Heart right ventricle (tissue), 16 donors: ENCODE measurements at places on chromosomes 1 and 21. TPM values are rescaled to one million over a fixed set of nuclear protein-coding genes. Genes with fewer than 3 reads are reported as not detected.
A peak's percentile ranks its signal among the peaks of the same experiment; 100 is the strongest.

DNA sequence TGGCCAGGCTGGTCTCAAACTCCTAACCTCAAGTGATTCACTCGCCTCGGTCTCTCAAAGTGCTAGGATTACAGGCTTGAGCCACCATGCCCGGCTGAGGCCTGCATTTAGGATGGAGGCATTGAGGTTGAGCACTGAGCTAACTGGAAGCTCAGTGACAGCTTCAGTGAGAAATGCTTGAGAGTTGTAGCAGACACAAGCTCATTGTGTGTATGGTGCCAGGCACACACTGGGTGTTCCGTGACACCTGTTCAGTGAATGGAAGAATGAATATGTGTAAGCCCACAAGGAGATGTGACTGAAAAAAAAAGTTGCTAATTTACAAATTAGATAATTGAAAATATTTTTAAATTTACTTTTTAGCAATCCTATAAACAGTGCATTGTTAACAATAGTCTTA is 21.8 kb downstream of the LURAP1 start:
- H3K27ac ChIP-seq: no peak overlapping the region
- no peak overlapping the region for H3K4me3 ChIP-seq
- H3K27me3 ChIP-seq: no peaks in the 10 kb centered on the region
- DNase-seq: no peak
- H3K36me3 ChIP-seq: no peaks in the 10 kb centered on the region
- H3K4me1 ChIP-seq: no peaks in the 10 kb centered on the region

NCAM2 gene
- 1.7 TPM for total RNA-seq

CATSPERE gene
- total RNA-seq: 0.62 TPM

- no peaks in the 10 kb centered on the region for H3K4me1 ChIP-seq
- H3K36me3 ChIP-seq: no peaks in the 10 kb centered on the region
- peak; percentile 64 for DNase-seq
- no peak overlapping the region for H3K27ac ChIP-seq
Measured at GRCh38 chr21:45596704-45597318, 46.7 kb upstream of the PCBP3 start.

DNA sequence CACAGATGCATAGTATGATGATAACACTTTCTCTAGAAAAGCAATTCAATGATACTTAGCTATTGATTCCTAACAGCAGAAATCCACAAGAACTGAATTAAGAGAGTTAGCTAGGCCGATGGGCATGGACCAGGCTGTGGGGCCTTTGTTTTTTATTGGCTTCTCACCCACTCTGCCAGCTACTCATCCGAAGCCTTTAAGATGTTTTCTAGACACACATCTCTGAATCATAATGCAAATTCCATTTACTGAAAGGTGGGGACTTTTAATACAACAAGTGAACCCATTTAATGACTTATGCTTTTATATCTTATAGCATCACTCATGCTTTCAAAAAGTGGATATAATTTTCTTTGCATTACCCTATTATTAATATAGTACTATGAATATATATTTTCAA is 170.2 kb downstream of the RUNX1 start:
- H3K27ac ChIP-seq: no peak overlapping the region
- no peaks in the 10 kb centered on the region for H3K4me1 ChIP-seq
- H3K4me3 ChIP-seq: no peak overlapping the region
- H3K27me3 ChIP-seq: peaks cover 11% of the 10 kb centered on the region
- DNase-seq: no peak
- H3K36me3 ChIP-seq: peaks cover 44% of the 10 kb centered on the region

- no peak overlapping the region for H3K4me3 ChIP-seq
- H3K27ac ChIP-seq: no peak overlapping the region
- no peaks in the 10 kb centered on the region for H3K4me1 ChIP-seq
- H3K27me3 ChIP-seq: no peaks in the 10 kb centered on the region
- no peaks in the 10 kb centered on the region for H3K36me3 ChIP-seq
Measured at GRCh38 chr1:166139735-166140134, 27.1 kb downstream of the FAM78B start.

SLC35F3 gene
- total RNA-seq: not detected

GRCh38 chr1:45508295-45509151 is 8.4 kb downstream of the MMACHC start:
- peaks cover 51% of the 10 kb centered on the region for H3K36me3 ChIP-seq
- DNase-seq: no peak
- H3K27ac ChIP-seq: no peak overlapping the region
- no peak overlapping the region for H3K4me3 ChIP-seq

LIN28A gene
- total RNA-seq: not detected
